ENCODE measurements at places on chromosomes 7 and 10.

DNA sequence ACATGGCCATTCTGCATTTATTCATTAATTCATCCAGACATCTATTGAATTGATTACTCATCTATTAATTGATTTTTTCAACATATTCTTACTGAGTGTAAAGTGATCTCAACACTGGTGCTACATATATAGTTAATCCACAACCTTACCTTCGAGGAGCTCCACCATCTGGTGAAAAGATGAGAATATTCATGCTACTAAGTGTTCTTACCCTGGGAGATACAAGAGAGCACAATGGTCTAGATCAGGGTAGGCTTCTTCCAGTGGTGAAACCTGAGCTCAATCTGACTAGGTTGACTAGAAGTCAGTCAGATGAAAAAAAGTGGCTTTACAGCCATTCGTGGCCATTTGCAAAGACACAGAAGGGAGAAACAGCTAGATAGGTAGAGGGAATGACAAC, 507.4 kb downstream of the ANKRD7 start:
- no peak for DNase-seq

DNA sequence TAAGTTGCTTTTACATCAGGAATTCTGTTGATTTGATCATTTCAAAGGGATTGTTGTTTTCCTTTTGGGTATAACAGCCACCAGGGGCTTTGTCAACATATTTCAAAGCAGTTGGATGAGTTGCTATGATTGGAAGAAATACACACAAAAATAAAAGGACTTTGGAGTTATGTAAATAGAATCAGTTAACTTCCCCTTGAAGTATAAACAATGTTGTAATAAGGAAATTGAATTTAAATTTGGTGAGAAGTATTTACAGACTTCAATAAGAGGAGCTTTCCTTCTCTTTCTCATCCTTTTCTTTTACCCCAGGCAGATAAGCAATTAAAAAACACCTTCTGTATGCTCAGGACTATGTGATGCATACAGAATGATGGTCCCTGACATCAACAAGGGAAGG, 199.7 kb downstream of the LHFPL3 start:
- no peak for DNase-seq

- no peak for DNase-seq
Observed at GRCh38 chr10:2476218-2476811, 591.0 kb upstream of the PFKP start.

DNA sequence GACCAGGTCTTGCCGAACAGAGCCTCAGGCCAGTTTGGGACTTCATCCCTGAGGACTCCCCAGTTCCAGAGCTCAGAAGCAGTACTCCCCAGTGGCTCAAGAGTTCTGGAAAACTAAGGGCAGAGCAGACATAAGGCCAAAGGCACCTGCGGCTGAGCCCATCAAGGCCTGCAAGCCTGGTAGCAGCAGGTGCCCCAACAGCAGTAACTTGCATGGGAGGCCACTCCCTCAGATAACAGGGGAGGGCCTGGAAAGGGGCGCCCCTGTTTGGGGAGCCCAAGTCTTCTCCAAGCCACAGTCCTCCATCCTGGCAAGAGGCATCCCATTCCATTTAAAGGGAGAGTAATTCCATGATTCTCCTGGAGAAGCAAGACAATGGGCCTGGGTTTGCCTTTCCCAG, 13.0 kb downstream of the POLL start:
- DNase-seq: no peak

DNA sequence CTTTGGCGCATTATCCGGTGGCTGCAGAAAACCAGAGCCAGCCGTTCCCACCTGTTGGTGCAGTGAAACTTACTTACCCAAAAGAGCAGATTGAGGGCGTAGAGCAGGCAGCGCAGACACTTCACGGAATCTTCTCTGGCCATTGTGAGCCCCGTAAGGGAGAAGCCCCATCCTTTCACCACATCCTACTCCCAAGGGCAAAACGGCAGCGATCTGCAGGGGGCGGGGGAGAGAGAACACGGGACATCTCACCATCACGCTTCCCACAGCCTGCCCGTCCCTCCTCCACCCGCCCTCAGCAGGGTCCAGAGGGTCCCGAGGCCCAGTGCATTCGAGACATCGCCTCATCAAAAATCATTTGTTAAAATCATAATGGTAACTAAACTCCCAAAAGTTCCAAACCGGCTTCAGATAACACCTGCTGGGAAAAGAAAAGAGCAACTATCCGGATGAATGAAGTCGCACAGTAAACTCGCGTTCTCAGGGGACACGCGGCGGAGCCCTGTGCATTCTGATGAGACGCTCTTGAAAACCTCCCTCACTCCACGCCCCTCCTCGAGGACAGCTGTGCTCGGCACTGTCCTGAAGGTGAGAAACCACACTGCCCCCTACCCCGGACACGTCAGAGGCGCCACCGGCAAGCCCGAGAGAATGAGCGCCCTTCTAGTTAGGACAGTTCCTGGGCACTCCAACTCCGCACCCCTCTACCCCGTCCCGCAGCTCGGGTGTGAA, 1.2 kb downstream of the TSPAN12 start:
- no peak for DNase-seq

DNA sequence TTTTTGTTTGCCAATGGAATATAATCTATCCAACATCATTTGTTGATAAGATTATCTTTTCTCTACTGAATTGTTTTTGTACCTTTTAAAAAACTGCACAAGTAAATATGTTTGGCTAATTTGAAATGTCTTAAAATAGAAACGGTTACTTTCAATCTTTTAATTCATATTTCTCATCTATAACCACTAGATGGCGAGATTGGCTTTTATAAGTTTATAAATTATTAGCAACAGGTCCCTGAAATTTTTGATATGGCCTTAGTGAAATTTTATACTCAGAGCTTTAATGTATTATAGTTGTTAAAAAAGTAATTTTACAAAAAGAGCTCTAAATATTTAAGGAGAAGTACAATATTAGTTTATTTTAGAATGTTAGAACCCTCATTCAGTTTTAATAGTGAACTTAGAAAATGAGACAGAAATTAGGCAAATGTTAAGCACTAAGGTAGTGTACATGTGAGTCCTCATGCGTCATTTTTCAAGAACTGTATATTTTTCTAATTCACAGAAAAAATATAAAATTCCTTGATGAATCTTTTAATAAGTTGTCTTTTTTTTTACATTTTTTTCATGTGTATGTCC, 592.5 kb downstream of the ARL4A start:
- DNase-seq: no peak

DNA sequence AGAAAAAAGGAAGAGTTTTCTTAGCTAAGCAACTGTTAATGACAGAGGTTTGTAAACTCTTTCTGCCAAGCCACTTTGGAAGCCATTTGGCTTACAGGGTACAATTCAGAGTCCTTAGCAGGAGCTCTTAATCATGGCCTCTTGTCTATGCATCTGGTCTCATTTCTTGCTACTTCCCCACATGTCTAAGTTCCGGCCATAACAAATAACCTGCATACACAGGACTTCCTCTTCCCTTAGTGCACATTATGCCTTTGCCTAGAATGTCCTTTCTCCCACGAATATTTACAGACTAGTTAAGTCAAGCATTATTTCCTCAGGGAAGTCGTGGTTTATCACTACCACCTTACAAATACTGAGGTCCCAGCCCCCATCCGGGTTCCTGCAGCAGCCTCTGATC, 8.6 kb upstream of the UPF2 start:
- no peak for DNase-seq

DNA sequence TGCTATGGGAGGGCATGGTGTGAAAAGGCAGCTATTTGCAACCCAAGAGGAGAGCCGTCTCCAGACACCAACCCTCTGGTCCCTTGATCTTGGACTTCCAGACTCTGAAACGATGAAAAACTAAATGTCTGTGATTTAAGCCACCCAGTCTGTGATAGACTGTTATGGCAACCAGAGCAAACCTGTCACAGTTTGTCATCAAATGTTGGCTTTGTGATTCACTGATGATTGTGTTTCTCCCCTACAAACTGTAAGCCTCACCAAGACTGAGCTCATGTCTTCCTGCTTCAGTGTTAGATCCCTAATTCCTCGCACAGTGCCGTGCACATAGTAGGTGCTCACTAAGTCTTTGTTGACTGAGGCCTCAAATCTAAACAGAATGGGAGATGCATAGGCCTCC, 224.6 kb upstream of the PITRM1 start:
- DNase-seq: no peak

- no peak for DNase-seq
Observed at GRCh38 chr7:141436575-141437075, 114.6 kb upstream of the AGK start.

GRCh38 chr7:29765490-29765889, 40.8 kb upstream of the WIPF3 start:
- DNase-seq: no peak

DNA sequence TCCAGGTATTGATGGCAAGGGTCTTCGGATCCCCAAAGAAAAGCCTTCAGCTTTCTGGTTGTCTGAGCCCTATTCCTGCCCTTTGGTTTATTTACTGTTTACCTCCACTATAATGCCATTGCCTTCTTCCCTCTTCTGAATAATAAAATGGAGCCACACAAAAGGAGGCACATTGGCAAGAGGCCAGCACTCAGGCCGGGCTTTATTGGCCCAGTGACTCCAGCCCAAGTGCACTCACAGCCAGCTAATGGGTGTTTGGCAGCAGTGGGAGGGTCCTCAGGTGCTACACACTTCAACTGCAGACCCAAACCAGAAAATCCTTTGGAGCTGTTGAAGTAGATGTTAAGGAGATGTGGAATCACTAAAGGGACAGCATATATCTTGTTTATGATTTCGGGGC, 336.0 kb downstream of the PLXNA4 start:
- DNase-seq: no peak

GRCh38 chr7:102080019-102080433, 206.6 kb upstream of the SH2B2 start:
- no peak for DNase-seq

DNA sequence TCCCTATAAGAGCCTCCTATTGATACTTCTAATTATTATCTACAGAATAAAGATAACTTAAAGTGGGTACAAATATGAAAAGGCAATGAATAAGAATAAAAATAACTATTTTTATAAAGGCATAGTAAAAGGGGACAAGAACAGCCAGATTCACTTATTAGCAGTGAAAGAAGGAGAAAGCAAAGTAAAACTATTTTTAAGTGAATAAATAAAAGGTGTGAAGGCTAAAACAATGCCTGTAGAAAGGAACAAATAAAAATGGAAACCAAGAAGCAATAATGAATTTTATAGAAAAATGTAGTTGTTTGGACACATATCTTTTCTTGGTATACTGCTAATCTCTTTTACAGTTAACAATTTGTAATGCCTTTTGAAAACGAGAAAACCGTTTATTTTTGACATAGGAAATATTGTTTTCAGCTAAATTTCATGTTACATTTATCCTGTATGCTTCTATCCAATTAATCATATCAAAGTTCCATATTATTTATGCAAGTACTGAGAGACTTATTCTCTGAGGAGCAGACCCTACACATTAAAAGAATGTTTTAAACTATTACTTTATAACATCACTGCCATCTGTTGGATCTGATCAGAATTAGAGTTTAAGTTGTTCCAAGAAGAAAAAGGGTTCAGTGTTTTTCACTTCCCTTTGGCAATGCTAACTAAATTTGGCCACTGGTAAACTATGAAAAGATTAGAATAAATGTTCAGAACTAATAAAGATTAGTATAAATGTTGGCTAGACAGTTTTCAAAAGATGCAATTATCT, 59.1 kb downstream of the ARMC3 start:
- no peak for DNase-seq

- no peak for DNase-seq
Observed at GRCh38 chr10:30014511-30014910, 44.9 kb downstream of the JCAD start.

DNA sequence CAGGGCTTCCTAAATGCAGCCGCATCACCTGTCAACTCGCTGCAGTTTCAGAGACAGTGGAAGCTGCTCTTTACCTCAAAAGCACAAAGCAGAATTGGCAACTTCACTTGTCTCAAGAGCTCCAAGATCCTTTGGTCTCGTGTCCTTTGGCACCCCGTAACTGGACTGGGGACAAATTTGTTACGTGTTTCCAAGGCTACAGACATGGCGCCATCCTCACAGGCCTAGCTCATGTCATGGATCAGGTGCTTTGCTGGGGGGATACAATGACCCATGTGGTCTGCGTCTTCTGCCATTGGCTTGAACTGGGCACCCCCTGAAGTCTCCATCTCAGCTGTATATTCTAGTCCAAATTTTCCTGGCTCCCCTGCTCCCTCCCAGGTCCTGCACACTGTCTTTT, 48.6 kb downstream of the CHST3 start:
- no peak for DNase-seq

DNA sequence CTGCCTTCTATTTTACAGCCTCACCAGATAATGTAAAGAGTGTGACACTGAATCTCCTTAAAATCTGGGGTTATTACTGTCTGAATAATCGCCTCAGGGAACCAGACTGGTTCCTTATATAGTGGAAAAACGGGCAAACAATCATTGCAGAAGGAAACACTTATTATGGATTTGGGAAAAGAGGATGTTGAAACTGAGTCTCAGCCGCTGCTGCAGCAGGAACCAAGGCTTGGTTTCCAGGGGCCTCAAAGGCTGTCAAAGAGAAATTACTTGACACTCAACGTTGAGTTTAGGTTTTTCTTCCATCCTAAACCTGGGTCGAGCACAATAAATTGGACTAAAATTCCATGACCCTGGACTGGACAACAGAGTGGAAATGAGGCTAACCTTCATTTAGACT, 103.8 kb upstream of the AHR start:
- DNase-seq: no peak

DNA sequence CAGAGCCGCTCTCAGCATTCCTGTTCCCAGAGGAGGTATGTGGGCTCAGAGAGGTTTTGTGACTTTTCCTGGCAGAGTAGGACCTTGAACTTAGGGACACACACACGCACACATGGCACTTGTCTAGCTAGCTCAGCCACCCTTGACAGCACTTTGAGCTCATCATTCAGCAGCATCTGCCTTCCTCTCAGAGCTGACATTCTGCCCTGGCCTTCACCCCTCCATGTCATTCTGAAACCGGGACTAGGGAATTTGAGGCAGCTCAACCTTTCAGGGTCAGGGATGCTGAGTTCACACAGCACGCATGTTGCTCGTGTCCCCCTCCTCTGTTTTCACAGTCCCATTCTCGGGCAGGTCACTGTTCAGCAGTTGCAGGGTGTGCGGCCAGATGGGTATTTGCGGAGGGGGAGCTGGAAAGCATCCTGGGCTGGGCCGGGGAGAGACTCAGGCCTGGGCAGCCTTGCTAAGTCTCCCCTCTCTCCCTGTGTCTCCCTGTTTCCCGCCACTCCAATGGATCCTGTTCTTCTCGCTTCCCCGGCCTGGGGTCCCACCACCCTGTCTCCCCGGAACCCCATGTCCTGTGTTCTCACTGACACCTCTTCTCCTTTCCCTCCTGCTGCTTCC, 78.0 kb downstream of the COL13A1 start:
- DNase-seq: no peak
